ENCODE measurements at places on chromosomes 13 and 19. TPM values are rescaled to one million over a fixed set of nuclear protein-coding genes. Genes with fewer than 3 reads are reported as not detected.

CPB2 gene
- not detected for total RNA-seq

- DNase-seq, result peak; percentile 76
Observed at GRCh38 chr13:47680748-47681147, 320.3 kb downstream of the SUCLA2 start.

- DNase-seq, result no peak
Observed at GRCh38 chr19:6324757-6325156, 8.7 kb downstream of the ACER1 start.

DNA sequence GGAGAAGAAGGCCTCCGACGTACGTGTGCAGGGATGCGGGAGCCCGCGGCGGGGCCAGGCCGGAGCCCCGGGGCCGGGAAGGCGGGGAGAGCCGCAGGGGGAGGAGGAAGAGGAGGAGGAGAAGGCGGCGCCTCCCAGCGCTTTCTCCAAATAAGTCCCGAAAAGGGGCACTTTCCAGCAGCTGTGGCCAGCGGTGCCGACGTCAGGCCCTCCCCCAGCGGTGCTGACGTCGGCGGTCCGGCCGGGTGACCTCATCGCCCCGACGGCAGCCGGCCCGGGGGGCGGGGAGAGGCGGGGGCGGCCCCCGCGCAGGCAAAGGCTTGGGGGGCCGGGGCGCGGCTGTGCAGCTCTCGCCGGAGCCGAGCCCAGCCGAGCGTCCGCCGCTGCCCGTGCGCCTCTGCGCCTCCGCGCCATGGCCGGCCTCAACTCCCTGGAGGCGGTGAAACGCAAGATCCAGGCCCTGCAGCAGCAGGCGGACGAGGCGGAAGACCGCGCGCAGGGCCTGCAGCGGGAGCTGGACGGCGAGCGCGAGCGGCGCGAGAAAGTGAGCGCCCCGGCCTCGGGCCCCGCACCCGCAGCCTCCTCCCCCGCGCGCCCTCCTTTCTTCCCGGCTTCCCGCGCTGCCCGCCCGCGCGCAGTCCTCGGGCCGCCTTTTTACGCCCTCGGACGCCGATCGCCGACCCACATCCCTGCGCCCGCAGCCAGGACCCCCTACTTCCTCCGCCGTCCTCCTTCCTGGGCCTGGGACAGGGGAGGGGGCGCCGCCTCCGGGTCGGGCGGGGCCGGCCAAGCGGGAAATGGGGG, at the start of gene TPM4:
Gene TPM4, plus strand, starts transcription at position 342 of the 804 bp plus-strand sequence. Its CDS starts 71 bp downstream, at position 413.
- peak; percentile 98 for DNase-seq

GRCh38 chr13:75870397-75870903, 234.3 kb downstream of the LMO7 start:
- peak; percentile 18 for DNase-seq

CGB8 gene
- total RNA-seq, result not detected

DNA sequence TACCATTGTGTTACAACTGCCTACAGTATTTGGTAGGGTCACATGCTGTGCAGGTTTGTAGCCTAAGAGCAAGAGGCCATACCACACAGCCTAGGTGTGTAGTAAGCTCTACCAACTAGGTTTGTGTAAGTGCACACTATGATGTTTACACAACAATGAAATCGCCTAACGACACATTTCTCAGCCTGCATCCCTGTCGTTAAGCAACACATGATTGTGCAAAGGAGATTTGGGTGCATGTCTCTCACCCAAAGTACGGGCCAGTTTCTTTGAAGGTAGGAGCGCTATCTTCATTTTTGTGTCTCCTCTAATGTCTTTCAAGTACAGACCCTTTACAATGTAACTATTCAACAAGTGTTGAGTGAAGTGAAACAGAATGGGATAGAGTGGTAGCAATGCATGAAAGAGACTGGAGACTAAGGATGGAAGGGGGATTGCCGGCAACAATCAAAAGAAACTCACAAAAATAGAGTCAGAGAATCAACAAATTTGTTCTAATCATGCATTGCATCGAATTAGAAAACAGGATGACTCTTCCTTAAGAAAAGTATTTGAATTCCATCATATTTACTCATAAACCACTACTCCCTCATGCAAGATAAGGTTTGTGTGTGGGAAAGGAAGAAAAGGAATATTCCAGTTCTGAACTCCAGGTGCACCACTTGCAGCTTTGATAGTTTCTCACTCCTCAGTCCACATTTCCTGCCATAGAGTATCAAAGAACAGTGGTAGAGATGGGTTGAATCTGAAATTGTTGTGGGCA, 60.2 kb upstream of the TNFRSF19 start:
- peak; percentile 73 for DNase-seq

FGF14 gene
- 7.8 TPM for total RNA-seq

DNA sequence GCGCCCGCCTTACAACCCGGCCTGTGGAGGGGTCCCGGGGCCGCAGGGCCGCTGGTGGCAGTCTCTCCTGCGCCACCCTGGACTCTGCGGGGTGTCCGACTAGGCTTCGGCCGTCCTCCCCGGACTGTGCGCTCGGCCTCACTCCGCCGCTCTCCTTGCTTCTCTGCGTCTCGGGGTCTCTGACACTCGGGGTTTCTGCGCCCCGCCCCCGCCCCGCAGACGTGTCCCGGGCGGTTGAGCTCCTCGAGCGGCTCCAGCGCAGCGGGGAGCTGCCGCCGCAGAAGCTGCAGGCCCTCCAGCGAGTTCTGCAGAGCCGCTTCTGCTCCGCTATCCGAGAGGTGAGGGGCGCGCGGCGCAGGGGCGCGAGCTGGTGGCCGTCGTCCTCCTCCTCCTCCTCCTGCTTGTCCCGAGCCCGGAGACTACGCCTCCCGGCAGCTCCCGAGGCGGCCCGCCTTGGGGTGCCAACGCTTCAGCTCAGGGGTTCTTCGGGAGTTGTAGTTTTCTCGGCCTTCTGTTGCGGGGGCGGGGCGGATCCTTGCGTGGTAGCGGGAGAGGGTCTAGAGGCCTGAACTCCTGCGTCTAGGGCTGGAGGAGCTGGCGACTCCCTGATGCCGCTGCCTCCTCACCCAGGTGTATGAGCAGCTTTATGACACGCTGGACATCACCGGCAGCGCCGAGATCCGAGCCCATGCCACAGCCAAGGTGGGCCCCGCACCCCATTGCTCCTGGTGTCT, 627 bp downstream of the LIN7B start:
- peak; percentile 46 for DNase-seq

GIPR gene
- total RNA-seq, result not detected

DNA sequence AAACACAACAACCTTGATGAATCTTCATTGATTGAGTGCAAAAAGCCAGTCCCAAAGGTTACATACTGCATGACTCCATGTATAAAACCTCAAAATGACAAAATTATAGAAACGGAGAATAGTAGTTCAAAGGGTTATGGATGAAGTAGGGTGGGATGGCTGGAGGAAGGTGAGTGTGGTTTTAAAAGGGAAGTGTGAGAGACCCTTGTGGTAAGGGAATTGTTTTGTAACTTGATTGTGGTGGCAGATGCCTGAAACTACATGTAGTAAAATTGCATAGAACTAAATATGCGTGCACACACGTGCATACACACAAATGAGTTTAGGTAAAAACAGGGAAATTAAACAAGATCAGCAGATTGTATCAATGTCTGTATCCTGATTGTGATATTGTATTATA, 340.7 kb downstream of the MTUS2 start:
- no peak for DNase-seq

DNA sequence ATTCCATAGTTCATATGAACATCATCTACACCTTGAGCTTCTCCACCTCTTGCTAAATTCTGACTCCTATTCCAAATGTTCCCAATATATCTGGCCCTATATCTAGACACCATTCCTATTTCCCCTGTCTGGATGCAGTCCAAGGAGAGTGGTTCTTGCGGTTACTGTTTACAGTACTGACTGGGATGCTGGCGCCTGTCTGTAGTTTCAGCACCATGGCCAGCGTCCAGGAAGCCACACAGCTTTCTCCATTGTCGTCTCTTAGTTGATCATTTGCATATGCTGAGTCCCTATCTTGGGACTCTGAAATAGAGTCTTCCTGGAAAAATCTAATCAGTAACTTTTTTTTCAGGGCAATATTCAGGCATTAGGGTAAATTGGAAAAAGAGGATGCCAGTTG, 14.9 kb downstream of the LAIR2 start:
- DNase-seq, result peak; percentile 11

- DNase-seq, result no peak
Observed at GRCh38 chr19:16403151-16403977, 68.4 kb downstream of the EPS15L1 start.

- no peak for DNase-seq
Observed at GRCh38 chr19:3233831-3234230, 9.4 kb downstream of the CELF5 start.
